ENCODE measurements at places on chromosomes 12 and 14.

DNA sequence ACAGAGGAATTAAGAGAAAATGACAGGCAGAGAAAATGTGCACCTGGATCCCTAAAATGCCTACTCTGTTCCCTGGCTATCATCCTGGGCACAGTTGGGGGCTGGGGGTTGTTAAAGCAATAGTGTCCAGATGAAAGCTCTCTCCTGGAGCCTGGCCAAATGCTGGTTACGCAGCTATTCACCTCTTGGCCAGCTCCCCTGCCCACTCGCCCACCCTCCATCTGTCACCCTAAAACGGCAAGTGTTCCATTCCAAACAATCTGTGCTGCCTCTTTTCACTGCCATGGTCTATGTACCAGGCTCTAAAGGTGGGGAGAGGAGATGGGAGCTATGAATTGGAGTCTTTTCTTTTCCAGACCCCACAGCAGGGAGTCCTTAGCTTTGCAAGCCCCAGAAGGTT lies 24.7 kb upstream of the NPFF start:
- DNase-seq, result no peak

DNA sequence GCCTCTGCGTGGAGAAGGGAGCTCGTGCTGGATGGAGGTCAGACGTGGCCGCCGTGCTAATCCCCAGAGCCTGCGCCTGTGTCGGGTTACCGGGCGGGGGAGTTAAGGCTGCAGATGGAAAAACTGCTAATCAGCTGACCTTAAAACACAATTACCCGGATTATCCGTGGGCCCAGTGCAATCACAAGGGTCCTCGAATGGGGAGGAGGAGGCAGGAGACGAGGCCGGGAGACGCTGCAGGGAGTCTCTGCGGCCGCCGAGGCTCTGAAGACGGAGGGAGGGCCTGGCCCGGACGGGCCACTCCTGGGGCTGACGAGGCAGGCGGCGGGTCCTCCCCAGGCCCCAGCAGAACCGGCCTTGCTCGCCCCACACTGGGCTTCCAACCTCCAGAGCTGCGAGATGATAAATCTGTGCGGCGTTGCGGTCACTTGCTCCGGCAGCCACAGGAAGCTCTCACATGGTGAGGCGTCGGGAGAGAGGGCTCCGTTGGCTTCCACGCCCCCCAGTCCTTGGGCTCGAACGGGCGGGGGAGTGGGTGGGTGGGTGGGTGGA lies 32.9 kb upstream of the FBRSL1 start:
- no peak for DNase-seq

DNA sequence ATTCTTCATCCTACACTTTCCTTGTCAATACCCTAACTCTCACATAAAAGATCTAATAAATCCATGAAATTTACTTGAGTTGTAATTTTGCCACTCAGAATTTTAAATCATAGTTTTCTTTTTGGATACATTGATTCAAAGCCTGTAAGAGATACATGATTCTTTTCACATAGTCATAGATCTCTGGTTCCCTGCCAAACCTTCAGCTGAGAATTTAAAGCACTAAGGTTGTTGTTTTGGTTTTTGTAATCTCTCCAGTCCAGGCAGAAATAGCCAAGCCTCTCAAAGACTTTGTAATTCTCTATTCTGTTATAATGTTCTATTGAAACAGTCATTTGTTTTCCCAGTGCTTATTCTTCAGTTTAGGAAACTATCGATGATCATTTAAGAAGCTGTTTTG lies 273.9 kb downstream of the TRHDE start:
- no peak for DNase-seq

DNA sequence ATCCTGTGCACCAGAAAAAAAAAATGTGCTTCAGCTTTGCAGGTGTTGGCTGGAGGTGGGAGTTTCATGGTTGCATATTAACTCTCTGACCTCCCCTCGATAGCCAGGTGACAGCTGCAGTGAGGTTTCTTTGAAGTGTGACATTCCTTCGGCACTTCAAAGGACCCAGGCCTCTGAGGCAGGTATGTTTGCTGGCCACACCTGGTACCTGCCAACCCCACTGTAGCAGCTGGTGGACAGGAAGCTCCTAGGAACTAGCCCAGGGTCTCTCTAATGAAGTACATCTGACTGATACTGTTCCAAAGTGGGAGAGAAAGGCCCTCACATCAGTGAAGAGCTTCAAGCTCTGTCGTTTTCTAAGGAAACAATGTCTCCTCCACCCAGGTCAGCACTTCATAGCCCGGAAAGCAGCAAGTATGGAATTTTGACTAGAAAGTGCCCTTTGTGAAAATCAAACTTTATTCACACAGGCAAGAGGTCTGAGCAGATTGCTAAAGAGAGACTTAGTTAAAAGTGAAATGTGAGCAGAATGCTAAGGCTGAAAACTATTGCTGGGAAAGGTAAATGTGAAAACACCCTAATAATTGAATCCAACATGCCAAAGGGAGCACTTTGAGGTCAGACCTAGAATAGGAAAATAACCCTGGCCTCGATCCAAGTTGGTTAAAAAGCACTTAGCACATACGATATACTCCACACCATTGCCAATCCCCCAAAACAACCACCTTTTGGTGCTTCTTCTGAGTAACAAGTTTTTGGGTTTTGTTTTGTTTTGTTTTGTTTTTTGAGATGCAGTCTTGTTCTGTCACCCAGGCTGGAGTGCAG lies 71.3 kb downstream of the PHLDA1 start:
- no peak for DNase-seq

GRCh38 chr12:91651728-91652127 lies 469.1 kb upstream of the DCN start:
- DNase-seq, result no peak

- DNase-seq, result no peak
These were observed 6.4 kb upstream of the TSPAN8 start for GRCh38 chr12:71164166-71164565.

DNA sequence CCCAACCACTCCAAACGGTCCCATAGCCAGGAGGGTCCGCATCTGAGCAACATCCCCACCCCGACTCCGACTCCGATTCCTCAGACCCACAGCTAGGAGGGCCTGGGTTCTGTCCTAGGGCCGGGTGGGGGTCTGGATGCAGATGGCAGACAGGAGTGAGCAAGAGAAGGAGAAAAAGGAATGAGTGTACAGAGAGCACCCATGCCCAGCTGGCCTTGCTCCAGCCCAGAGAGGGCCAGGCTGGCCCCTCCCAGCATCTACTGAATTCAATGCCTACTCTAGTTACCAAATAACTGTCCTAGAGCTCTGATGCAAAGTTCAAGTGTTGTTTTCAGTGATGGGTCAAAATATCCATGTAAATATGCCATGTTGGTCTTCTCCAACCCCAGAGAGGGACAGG lies 40.8 kb downstream of the VDR start:
- DNase-seq, result no peak

GRCh38 chr12:119602734-119603094 lies 9.1 kb downstream of the TMEM233 start:
- no peak for DNase-seq

GRCh38 chr12:32517966-32518365 lies 118.6 kb downstream of the FGD4 start:
- no peak for DNase-seq

DNA sequence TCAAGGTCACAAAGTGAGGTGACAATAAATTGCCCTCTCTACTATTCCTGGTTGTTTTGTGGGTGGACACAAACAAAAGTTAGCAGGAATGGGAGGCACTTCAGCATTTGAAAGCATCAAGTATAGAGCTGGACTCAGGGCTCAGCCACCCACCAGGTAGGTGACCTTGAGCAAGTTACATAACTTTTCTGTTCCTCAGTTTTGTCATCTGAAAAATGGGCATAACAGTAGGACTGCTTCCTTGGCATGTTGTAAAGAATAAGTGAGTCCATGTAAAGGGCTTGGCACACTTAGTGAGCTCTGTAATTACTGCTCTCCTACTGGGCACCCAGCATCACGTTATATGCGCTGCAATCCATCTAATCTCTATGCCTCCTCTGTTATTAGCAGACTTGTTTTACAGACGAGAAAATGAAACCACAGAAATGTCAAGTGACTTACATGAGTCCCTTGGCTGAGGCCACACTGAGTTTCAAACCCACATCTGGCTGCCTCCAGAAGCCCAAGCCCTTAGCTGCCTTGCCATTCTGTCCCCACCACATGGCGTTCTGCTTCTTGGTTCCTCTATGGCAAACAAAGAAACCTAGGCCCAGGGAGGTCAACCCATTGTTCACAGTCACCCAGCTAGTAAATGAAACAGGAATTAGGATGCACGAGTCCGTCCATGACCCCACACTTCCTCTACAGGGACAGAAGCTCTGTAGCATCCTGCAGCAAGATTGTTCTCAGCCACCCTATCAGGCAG lies 63.2 kb upstream of the SLC24A4 start:
- peak; percentile 64 for DNase-seq

DNA sequence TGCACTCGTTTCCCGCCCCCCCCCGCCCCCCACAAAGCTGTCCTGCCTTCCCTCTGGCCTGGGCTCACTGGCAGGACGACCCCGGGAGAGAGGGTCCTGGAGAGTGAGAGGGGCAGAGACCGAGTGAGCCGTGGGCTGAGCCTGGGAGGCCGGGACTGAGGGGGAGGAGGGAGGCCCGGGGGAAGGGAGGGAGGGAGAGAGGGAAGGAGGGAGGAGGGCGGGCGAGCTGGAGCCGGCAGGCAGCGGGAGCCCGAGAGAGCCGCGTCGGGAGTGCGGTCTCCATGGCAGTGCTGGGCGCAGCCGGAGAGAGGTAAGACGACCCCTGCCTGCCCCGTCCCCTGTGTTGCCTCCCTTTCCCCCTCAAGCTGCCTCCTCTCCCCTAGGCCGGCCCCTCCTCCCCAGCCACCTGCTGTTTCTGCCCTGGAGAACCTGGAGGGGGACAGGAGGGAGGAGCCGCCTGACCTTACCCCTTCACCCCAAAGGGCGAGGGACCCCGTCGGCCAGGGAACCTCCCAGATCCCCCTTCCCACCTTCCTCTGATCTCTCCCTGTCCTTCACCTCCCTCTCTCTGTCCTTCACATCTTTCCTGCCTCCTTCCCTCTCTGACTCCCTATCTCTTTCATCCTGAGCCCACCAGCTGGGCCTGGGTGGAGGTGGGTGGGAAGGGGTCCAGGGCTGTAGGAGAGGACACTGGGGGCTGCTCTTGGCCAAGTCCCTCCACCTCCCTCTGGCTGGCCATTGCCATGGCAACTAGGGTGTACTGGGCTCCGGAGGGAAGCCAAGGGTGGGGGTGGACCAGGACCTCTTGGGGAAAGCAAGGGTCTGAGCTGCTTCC lies at the start of gene GPR162:
Gene GPR162 (plus strand): TSS at position 231 of the 835 bp plus-strand sequence. CDS start 2,078 bp downstream, outside the sequence.
- no peak for DNase-seq

DNA sequence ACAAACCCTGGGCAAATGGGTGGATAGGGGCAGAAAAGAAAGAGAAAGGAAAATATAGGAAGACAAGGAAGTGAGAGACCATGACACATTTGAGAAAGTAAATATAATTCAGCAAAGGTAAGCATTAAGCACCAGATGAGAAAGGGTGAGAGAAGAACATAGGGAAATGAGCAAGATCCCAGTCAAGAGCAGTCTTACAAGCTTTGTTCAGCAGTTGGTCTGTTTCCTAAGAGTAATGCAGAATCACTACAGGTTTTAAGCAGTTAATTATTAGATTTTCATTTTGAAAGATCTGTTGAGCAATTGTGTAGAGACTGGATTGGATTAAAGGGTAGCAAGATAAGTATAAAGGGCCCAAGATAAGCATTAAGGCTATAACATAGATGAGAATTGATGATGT lies 146.3 kb downstream of the PLCZ1 start:
- DNase-seq, result no peak

DNA sequence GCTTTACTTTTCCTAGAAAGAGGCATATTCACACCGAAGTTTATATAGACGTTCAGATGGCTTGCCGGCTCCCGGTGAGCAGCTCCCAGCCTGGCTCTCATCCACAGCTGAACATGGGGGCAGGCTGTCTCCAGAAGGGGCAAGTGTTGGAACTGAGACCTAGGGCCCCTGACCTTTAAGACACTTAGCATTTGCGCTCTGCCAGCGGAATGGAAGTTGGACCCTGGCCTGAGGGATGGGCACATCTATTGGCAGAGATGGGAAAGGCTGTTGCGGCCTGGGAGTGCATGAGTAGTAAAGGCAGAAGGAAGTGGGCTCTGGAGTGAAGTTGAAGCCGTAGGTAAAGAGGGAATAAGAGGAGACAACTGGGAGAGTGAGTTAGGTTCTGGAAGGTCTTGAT lies 54.2 kb upstream of the TSPAN9 start:
- DNase-seq, result no peak

GRCh38 chr14:85357120-85357519 lies 172.8 kb upstream of the FLRT2 start:
- DNase-seq, result no peak

DNA sequence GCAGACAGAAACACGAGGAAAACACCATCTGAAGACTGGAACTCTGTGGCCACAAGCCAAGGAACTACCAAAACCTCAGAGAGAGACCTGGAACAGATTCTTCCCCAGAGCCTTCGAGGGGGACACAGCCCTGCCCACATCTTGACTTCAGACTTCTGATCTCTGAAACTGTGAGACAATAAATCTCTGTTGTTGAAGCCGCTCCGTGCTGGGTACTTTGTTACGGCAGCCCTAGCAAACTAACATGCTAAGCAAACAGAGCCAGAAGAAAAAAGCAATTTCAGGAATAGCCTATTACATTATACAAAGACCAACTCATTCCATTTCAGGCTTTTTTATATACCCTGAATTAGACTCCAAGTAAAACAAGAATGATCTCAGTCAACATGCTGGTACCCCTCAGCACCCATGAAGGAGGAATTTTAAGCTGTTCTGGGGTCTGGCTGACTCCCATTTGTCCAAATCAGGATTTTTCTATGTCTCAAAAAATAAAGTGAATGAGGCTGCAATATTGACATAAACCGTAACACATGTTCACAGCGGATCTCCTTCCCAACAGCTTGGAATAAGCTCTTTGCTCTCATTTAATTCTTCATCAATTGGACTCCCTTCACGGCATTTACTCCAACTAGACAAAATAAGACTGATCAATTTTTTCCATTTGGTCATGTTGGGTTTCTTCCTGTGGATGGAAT lies 190.1 kb downstream of the FOXN3 start:
- DNase-seq, result no peak

DNA sequence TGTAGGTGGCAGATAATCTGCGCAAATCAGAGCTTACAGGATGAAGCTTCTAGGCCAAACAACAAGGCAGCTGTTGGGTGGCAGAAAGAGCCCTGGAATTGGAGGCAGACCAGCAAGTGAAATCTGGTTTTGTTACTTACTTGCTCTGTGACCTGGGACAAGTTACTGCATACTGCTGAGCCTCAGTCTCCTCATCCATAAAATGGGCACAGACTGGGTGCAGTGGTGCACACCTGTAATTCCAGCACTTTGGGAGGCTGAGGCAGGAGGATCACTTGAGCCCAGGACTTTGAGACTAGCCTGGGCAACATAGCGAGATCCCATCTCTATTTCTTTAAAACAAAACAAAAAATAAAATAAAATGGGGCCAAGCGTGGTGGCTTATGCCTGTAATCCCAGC lies 31.4 kb upstream of the COX6A1 start:
- DNase-seq, result no peak

- DNase-seq, result no peak
These were observed 163.1 kb upstream of the IFNG-AS1 start for GRCh38 chr12:67826148-67826547.

- no peak for DNase-seq
These were observed 9.9 kb downstream of the IFT43 start for GRCh38 chr14:75995372-75996041.
